Foreskin keratinocyte (primary cell): ENCODE measurements at places on chromosomes 5 and 9. TPM values are rescaled to one million over a fixed set of nuclear protein-coding genes. Genes with fewer than 3 reads are reported as not detected.

GRCh38 chr5:34847056-34847455 is 8.1 kb downstream of the TTC23L start:
- DNase-seq = no peak

- no peak for DNase-seq
These were observed 86.7 kb downstream of the PSD2 start for GRCh38 chr5:139882316-139882715.

GRCh38 chr5:16508730-16509531 is 43.3 kb upstream of the ZNF622 start:
- no peak for DNase-seq

Gene LRRC70
- total RNA-seq = 0.31 and 0.39 TPM in 2 replicates

Gene MLANA
- not detected in 2 replicates for total RNA-seq

Gene SGTB
- 8.1 and 8.8 TPM in 2 replicates for total RNA-seq

Gene C5orf52
- not detected in 2 replicates for total RNA-seq
